ENCODE measurements at places on chromosomes 2 and 18.

GRCh38 chr2:18849841-18850578 lies 260.6 kb upstream of the NT5C1B start:
- no peak for DNase-seq

- DNase-seq, result peak; percentile 42
Measured at GRCh38 chr18:45838302-45839070, 13.0 kb downstream of the SIGLEC15 start.

GRCh38 chr2:11288431-11288830 lies 56.0 kb downstream of the ROCK2 start:
- DNase-seq, result no peak

DNA sequence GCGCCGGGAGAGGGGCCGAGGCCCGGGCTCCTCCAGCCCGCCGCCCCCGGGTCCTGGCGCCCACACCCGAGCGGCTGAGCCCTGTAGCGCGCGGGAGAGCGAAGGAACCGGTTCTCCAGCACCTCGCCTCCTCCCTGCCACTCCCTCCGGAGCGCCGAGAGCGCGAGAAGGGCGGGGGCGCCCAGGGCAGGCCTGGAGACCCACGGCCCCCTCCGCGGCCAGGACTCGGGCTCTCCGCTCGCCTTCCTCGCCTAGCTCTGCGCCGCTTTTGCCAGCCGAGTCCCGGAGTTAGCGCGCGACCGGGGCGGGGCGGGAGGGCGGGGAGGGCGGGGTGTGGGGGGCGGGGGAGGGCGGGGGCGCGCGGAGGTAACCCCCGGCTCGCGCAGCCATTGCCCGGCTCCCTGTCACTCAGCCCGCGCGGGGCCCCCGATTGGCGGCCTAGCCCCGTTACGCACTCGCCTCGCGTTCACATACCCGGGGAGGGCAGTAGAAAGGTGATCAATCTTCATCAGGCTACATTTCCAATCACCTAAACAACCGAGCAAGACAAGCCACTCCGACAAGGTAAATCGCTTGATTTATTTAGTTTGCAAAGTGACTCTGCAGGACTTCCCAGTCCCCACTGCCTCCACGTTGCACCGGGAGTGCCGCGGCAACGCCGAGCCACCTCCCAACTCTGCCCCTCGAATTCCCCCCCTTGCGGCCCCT lies at the start of gene OTX1:
Gene OTX1, plus strand, starts transcription at position 497 of the 708 bp plus-strand sequence. CDS start 2,161 bp downstream, outside the sequence.
- DNase-seq, result peak; percentile 60

GRCh38 chr2:38554973-38555595 lies 47.6 kb downstream of the HNRNPLL start:
- DNase-seq, result no peak

DNA sequence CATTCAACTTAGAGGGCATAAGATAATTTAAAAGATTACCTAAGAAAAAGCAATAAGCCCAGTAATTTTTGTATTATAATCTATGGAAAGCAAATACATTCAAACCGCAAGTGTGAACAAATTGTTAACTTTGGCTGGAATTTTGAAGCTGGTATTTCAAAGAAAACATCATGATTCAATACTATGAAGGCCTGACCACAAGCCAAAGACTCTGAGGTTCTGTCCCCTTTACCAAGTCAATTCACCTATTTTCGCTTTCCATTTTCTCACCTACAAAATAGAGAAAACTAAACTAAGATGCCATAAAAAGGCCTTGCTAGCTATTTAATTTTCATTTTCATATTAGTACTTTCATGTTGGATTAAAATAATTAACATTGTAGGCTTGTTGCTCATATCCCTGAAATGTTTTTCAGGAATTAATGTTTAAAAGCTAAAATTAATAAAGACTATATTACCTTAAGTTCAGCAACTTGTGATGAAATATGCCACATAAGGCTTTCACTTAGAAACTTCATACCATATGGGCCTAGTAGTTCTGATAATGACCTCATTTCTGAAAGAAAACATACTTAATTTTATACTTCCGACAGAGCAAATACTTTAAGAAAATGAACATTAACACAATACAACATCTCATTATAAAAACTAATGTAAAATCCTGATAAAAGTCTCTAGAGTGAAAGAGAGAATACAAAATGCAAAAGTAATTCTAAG lies 85.7 kb upstream of the FRZB start:
- no peak for DNase-seq

GRCh38 chr18:8453528-8453927 lies 155.7 kb upstream of the RAB12 start:
- no peak for DNase-seq

DNA sequence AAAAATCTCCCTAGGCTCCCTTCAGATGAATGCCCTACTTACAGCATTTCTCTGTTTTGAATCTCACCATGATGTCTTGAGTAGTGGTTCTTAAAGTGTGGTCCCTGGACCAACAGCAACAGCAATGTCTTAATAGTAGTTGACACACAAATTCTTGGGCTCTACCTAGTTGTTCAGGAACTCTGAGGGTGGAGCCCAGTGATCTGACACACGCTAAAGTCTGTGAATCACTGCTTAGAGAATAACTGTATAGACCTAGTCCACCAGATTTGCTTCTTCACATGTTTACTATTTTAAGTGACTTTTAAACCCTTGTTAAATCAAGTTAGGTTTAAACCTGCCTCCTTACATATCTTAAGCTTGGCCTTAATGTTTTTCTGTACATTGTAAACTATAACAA lies 47.6 kb upstream of the ARHGAP15 start:
- no peak for DNase-seq

DNA sequence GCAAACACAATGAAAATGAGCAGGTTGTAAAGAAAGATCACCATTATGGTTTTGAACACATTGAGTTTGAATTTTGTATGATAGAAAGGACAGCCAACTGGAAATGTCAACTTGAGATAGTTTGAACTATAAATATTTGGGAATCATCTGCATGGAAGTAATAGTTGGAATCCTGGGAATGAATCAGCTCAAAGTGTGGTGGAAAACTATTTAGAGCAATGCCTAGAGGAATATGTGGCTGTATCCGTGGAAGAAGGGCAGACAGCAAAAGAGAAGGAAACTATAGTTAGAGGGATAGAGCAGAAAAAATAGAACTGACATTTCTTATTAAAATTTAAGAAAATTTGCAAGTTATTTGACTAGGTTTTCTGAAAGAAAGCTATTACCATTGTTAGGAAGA lies 112.5 kb upstream of the OTX1 start:
- DNase-seq, result no peak

Data from kidney (tissue), 22 donors.